NCI-H1105 (cell line): ENCODE measurements at places on chromosomes 4 and X.

DNA sequence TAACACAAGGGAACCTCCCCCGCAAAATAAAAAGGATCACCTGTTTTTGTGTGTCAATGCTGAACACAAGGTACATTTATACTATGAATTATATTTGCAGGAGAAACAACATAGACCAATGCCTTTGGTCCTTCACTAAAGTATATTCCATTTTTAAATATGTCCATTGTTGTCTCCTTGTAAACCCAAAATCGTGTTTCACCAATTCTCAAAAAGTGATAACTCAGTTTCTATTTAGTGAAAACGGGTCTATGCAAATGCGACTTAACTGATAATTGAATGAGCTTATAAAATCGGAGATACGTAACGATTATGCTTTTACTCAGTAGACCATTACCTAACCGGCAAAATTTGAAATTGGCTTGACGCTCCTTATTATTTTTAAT lies 2.1 kb downstream of the BRWD3 start:
- DNase-seq = no peak

GRCh38 chr4:100891808-100892207 lies 374.0 kb upstream of the EMCN start:
- no peak for DNase-seq

GRCh38 chrX:103730796-103731493 lies 20.2 kb downstream of the TMEM31 start:
- DNase-seq = no peak

DNA sequence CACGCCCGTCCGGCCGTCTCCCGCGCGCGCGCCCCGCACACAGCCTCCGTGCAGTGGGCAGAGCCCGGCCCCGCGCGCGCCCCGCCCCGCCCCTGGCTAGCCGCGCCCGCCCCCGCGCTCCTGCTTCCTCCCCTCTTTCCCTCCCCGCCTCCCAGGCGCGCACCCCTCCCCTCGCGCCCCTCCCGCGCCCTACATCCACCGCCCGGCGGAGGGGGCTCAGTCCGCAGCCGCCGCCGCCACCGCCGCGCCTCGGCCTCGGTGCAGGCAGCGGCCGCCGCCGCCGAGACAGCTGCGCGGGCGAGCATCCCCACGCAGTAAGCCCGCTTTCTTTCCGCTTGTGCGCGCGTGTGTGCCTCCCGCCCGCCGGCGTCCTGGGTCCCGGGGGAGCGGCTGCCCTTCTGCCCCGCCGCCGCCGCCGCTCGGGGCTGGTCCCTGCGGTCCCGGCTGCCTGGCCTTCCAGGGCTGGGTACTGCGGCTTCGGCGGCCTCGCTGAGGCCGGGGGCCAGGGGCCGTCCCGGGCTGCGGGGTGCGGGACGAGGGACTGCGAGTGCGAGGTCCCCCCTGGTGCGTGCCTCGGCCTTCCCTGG lies at the start of gene FHL1:
TSS of gene FHL1 (plus strand) at position 219 of the 587 bp plus-strand sequence.
- DNase-seq = peak; percentile 23

DNA sequence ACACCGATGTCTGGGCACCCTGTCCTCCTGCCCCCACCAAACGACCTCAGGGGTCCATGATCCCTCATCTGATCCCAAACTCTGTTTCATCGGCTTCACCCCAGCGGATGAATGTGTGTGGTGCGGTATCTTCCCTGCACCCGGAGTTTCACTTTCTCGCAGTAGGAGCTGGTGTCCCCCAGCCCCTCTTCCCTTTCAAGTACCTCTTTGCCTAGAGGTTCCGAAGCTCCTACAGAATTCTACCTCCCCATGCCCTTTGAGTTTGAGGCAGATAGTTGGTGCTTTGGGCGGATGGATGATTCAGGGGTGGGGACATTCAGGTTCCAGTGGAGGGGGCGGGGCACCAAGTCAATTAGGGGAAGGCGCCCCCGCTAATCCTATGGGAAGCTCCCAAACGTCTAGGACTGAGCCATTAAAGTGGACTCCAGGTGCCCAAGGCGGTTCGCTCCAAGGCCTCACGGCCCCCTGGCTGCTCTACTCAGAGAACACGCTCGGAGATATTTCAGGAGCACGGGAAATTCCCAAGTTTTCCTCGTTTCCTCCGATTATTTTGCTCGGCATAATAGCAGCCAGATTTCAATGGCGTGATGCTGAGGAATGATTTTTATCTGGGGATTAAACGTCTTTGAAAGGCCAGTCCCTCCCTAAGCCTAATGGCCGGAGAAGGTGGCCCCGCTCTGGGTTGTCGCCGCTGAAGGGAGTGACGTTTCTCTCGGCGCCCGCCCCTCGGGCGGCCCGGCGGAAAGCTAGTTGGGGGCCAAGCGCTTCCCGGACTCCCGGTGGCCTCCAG lies 1.3 kb downstream of the MSX1 start:
- DNase-seq = no peak

DNA sequence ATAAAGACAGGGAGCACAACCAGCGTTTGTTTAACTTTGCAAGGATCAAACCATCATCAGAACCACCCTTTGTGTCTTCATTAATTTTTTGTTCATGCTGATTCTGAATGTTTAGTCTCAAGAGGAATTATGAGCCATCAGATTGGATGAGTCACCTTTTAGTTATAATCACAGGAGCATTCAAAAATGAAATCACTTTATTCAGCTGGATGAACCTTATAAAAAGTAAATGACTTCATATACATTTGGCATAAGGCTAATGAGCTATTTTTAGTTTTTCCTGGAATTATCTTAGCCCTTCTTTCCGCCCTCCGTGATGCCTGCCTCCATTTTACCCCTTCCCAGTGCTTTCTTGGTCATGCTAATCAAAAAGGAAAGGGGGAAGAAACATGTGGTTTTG lies 103.6 kb downstream of the SORBS2 start:
- DNase-seq = no peak

- peak; percentile 5 for DNase-seq
Observed at GRCh38 chrX:133670383-133670782, 255.1 kb upstream of the GPC4 start.

DNA sequence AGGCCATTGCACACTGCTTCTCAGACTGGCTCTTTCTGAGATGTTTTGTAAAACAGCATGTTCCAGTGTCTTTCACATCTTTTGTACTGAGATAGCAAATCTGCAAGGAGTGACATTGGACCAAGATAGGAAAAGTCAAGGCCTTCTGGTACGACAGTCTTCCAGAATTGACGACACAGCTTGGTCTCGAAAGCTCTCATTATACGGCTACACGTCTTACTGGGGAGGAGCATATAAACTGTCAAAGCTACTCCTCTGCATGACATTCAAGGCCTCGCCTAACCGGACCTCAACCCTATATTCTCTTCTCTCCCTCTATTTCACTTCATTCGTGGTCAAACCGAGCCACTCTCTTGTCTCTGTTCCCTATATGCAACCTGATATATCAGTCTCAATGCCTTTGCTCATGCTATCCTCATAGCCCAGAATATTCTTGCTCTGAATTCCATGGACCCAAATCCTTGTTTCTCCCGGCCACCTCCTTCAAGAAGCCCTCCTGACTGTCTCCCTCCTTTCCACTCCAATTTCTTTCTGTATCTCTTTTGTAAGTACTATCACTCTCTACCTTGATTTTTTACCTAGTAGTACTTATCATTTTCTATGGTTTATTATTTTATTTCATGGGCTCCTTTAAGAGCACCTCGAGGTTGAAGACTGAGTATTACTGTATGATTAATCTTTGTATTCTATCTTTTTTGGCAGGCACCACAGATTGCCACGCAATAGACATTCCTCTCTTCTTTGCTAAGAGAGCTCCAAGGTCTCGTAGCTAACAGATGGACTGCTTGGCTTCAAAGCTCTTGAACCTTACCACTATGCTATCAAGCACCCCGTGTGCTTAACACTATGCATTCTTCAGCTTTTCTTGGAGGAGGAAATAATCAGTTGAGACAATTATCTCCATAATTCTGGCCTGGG lies 35.1 kb downstream of the RBM47 start:
- DNase-seq = no peak

GRCh38 chr4:169070071-169070894 lies 60.2 kb upstream of the CBR4 start:
- no peak for DNase-seq

GRCh38 chr4:105139646-105140045 lies 7.0 kb upstream of the TET2 start:
- DNase-seq = no peak

- no peak for DNase-seq
Observed at GRCh38 chrX:69238887-69239231, 73.6 kb upstream of the PJA1 start.

- no peak for DNase-seq
Observed at GRCh38 chrX:46589977-46590723, 16.6 kb downstream of the CHST7 start.

GRCh38 chrX:50081282-50081889 lies 119.4 kb downstream of the AKAP4 start:
- DNase-seq = peak; percentile 4

DNA sequence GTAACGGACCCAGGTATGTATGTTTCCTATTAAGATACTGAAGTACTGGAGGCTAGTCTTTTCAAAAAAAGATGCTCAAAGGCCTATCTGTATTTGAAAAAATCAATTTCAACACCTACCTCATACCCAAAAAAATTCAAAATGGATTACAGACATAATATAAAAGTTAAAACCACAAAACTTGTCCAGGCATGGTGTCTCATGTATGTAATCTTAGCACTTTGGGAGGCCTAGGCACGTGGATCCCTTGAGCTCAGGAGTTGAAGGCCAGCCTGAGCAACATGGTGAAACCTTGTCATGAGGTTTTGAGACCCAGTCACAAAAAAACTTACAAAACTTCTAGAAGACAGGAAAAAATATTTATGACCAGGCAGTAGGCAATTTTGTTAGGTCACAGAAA lies 16.7 kb downstream of the RBMX start:
- no peak for DNase-seq

DNA sequence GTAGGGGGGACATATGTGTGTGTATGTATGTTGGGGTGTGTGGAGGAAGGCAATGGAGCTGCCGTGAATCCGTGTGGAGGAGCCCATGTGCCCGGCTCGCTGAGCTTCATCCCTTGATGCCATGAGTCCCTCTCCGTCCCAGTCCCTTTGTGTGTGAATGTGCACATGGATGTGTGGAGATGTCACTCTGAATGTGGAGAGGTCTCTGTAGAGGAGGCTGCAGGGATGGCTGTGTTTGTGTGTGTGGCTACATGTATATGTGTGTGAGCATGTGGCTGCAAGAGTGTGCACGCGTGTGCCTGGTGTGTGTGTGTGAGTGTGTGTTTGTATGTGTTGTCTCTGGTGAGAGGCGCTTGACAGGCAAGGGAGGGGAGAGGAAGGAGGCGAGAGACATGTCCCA lies 1.3 kb downstream of the DLG3 start:
- DNase-seq = no peak

- no peak for DNase-seq
Observed at GRCh38 chr4:27023366-27023765, 162.7 kb downstream of the STIM2 start.

DNA sequence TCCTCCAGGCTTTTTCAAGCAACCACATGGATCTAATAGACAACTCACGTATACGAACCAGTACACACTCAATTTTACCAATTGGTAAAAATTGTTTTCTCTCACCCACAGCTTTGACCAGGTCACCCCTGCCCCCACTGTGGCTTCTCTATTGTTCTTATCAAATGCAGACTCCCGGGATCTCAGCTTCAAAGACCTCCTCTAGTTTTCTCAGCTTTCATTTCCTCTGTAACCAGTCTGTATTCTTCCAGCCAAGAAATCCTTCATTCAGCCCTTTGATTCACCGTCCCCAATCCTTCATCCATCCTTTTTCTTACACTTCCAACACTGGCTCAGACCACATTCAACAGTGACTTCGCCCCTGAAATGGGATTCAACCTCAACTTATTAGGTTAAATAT lies 120.7 kb downstream of the CORIN start:
- DNase-seq = no peak

DNA sequence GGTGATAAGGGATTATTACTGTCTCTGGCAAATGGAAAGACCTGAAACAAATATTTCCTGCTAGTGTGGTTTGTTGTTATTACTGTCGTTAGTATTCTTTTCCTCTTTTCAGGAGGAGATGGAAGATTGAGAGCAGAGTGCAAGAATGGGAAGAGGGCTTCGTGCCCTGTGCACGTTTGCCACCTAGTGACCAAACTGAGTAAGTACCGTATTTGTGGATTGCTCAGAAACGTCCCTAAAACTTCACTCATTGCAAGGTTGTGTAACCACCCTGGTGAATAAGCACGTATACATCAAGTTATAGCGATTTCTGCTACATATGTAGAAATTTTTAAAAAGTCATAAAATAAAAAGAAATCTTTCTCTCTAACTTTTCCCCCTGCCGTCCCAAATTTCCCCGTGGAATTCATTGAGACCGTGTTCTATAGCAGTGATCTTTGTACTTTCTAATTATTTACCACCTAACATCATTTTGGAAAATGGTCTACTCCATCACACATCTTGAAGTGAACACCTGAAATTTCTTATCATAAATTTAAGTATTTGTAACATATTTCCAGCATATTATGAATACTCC lies 24.3 kb downstream of the LINC00632 start:
- no peak for DNase-seq

DNA sequence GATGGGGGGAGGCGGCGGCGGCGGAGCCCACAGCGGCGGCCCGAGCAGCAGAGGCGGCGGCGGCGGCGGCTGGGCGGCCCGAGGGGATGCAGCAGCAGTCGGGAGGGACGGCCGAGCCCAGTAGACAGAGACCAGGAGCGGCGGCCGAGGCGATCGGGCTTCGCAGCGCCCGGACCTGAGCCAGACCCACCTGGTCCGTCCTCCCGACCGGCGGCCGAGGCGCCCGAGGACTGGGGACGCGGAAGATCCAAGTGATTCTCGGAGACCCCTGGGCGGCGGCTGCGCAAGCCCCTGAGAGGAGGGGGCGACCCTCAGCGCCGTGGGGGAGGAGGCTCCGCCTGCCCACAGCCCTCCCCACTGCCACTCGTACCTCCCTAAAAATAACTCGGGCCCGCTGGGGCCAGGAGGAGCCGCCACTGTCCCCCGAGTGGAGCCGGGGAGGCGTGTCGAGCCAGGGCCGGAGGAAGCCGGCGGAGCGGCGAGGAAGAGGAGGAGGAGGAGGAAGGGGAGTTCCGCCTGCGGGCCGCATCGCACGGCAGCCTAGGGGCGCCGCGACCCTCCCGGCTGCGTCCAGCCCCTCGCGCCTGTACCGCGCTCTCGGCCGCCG lies 608 bp downstream of the RAPGEF2 start:
- peak; percentile 37 for DNase-seq

DNA sequence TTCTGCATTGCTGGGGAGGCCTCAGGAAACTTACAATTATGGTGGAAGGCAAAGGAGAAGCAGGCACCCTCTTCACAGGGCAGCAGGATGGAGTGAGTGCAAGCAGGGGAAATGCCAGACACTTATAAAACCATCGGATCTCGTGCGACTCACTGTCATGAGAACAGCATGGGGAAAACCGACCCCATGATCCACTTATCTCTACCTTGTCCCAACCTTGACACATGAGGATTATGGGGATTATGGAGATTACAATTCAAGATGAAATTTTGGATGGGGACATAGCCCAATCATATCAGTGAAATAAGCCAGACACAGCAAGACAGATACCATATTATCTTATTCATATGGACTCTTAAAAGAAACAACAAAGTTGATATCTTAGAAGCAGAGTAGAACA lies 134.9 kb downstream of the C4orf33 start:
- DNase-seq = no peak

- no peak for DNase-seq
Observed at GRCh38 chr4:107854356-107855022, 29.8 kb downstream of the SGMS2 start.

GRCh38 chrX:109685656-109686078 lies 47.4 kb downstream of the ACSL4 start:
- DNase-seq = no peak

GRCh38 chr4:153592064-153592463 lies 92.0 kb upstream of the TLR2 start:
- DNase-seq = no peak

GRCh38 chr4:158008551-158009218 lies 164.1 kb downstream of the GASK1B start:
- DNase-seq = no peak
